Calu3 (cell line): ENCODE measurements at places on chromosomes 2 and 18.
A peak's percentile ranks its signal among the peaks of the same experiment; 100 is the strongest.

DNA sequence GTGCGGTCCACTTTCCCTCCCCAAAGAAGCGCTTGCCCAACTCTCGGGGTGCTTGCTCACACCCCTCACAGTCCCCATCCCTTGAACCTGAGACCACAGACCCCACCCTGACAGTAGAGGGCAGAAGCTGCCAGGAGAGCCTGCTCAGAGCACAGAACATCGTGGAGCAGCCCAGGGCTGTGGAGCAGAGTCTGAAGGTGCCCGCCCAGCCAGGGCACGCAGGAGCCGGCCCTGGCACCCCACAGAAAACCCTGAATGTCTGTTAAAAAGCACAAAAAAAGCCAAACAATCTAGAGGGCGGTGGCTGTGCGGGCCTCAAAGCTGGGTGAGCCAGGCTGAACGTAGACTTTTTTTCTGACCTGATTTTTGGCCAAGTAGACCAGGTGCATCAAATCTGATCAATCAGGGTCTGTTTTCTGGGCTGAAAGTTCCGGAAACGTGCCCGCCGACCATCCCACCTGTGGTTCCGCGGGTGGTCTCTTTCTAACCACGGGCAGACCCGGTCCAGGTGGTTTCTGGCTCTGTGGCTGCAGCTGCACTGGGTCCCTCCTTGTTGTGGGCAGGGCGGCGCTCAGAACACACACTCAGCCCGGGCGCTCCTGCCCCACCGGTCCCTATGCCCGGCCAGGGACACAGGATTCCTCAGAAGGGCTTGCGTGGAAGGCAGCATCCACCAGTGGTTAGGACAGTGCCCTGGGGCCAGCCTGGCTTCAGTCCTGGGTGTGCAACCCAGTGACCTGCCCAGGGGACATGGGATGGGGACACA lies 66.3 kb downstream of the SLC66A2 start:
- DNase-seq = no peak

GRCh38 chr2:60715561-60715960 lies 40.5 kb upstream of the PAPOLG start:
- no peak for DNase-seq

- no peak for DNase-seq
Observed at GRCh38 chr2:36287363-36288275, 68.0 kb upstream of the CRIM1 start.

DNA sequence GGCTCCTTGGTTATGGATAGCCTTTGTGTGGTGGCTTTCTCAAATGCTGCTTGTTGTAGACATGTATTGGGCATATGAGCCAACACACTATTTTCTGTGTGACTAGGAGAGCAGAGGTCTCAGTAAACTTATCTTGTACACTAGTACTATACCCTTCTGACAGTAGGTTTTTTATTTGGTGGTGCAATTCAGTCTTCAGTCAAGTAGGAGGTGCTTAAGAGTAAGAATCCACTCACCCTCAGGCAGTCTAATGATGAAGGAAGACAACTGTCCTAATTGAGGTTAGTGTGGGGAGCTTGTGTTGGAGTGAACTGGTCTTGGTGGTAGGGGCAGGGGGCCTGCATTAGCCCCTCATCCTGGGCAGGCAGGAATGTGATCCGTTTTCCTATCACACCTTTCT lies 164.0 kb downstream of the SLC4A10 start:
- no peak for DNase-seq

GRCh38 chr2:211128287-211128686 lies 571.9 kb downstream of the CPS1 start:
- DNase-seq = peak; percentile 14

DNA sequence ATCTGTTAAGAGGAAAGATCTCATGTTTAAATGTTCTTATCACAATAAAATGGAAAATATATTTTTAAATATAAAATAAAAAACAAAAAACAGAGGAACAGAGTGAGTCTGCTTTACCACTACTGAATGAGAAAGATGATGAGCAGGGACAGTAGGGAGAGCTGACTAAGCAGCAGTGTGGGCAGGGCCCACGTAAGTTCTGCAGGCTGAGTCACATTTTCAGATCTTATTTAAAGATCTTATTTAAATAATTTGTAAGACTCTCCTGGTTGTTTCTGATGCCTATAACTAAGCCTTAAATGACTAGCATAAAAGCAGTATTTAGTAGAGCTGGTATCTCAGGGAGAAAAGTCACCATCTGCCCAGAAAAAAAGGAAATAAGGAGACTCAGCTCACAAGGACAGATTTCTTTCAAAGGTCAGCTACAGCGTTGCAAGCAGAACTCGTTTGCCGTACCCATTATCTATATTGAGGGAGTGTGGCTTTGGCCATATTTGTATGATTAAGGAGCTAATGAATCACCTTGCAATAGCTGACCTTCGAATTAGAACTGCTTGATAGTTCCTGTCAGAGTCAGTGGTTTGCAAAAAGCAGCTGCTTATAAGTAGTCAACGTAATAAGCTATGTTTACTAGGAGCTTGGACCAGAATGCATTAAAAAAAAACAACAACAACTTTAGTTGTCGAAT lies 322.1 kb upstream of the CHAC2 start:
- DNase-seq = no peak

- no peak for DNase-seq
Observed at GRCh38 chr2:66239655-66240054, 195.3 kb upstream of the MEIS1 start.

- no peak for DNase-seq
Observed at GRCh38 chr2:158796652-158797051, 1.5 kb downstream of the DAPL1 start.

GRCh38 chr2:223941579-223942277 lies 3.4 kb downstream of the WDFY1 start:
- DNase-seq = no peak

DNA sequence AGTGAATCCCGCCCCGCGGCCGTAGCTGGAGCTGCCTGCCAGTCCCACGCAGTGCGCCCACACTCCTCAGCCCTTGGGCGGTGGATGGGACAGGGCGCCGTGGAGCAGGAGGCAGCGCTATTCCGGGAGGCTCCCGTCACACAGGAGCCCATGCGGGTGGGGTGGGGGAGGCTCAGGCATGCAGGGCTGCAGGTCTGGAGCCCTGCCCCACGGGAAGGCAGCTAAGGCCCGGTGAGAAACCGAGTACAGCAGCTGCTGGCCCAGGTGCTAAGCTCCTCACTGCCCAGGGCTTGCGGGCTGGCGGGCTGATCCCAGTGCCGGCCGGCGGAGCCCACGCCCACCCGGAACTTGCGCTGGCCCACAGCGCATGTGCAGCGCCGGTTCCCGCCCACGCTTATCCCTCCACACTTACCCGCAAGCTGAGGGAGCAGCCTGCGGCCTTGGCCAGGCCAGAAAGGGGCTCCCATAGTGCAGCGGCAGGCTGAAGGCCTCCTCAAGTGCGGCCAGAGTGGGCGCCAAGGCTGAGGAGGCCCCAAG lies 1152.8 kb upstream of the CELF4 start:
- no peak for DNase-seq

GRCh38 chr2:23867449-23867848 lies 59.5 kb downstream of the ATAD2B start:
- no peak for DNase-seq

GRCh38 chr18:77140439-77141109 lies 8.0 kb upstream of the MBP start:
- no peak for DNase-seq

- no peak for DNase-seq
Observed at GRCh38 chr18:41226186-41226585, 728.8 kb upstream of the PIK3C3 start.

- DNase-seq = no peak
Observed at GRCh38 chr2:180730976-180731375, 249.4 kb upstream of the UBE2E3 start.

DNA sequence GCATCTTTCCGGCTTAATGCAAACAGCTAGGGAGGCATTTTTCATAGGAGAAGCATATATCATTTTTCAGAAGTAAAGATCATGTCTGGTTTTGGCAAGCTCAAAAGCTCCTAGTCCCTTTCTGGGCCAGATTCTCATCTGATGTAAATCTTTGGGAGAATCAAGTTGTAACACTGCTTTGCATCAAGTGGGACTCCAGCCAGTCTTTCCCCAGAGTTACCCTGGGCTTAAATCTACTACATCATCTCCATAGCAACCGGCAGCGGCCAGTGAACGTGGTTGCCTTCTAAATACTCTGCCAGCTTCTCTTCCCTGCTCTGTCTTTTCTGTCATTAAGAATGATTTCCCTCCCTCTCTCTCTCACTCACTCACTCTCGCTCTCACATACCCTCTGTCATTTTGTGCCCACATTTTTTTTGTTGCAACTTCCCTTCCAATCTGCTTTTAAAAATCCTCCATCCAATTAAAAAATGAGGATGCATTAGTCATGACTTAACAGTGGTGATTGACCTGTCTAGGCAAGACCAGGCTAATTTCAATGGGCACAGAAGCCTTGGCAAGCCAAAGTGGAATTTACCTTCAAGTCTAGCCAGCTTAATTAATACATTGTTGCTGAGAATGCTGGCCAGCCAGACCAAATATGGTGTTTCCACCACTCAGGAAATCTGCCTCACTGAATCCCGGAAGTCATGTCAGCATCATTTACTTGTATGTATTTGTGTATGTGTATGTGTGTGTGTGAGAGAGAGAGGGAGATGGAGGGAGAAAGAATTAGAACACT lies 93.0 kb downstream of the NRP2 start:
- DNase-seq = no peak
